ENCODE measurements at places on chromosomes 3 and 15.
A peak's percentile ranks its signal among the peaks of the same experiment; 100 is the strongest.

DNA sequence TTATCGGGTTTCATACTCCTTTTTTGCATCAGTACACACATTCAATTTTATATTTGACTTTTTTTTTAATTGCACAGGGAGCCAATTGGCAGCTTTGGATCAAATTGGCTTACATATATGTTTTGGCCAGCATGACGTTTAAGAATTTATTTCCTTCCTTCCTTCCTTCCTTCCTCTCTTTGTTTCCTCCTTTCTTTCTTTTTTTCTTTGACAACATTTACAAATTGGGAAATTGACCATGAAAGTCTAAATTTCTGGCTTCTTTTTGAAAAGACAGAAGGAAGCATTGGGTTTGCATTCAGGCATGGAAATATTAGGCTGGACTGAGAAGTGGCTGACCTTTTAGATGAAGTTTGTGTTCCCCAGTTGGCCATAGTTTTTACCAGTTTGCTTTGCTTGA, 103.4 kb upstream of the IGSF10 start:
- no peak for DNase-seq

DNA sequence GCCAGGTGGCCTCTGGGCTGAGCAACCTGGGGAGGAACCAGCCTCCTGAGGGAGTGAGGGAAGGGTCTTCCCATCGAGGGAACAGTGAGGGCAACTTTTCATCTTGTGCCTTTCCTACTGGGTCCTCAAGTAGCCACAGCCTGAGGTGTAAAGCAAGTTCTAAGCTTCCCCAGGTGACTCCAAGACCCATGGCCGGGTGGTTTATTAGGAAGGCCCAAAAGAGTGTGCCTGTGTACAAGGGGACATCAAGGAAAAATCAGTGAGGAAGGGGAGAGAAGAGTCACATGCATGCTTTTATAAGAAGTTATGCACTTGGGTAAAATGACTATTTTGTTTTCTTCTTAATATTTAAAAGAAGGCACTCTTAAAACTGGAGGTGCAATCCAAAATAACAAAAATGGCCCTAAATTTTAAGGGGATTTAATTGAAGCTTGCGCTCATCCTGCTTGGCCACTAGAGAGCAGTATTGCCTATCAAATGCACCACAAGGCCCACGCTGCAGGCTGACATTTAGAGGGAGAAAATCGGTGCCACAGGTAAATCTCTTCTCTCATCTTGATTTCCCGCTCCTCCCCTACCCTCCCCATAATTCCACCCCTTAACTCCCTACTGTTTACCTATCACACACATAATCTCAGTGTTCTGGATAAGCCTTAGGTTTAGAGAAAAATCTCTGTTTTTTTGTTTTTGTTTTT, 6.7 kb downstream of the NANOGP8 start:
- DNase-seq = peak; percentile 21

DNA sequence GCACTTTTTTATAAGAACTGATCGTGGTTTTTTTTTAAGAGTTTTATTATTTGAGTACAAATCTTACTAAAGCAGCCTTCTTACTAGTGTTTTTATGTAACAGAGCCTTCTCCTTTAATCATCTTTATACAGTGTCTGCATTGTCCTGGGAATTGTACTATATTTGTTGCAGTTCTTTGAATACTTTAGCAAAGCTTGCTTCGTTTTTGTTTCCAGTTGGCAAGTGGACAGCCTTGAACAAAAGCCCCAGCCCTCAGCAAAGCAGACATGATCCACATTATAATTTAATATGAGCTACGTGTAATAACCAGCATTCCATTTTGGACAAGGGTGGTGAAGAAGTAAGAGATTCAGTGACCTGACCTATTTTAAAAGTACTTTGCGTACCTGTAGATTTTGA, 112.2 kb upstream of the FLNB start:
- DNase-seq = no peak

DNA sequence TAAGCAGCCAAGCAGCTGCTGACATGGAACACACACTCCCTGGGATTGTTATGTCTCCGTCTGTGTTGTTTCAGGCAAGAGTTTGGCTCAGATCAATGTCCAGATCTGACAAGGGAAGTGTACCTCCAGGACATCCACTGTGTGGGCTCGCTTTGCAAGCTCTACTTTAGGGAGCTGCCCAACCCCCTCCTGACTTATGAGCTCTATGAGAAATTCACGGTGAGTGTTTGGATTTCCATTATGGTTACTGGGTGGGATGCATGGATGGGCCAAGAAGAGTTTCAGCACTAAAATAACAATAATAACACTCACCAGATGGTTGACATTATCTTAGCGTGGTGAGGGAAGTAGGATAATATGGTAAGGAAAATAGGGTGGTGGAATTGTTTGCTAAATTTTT, 74.1 kb downstream of the ARHGAP31 start:
- no peak for DNase-seq

DNA sequence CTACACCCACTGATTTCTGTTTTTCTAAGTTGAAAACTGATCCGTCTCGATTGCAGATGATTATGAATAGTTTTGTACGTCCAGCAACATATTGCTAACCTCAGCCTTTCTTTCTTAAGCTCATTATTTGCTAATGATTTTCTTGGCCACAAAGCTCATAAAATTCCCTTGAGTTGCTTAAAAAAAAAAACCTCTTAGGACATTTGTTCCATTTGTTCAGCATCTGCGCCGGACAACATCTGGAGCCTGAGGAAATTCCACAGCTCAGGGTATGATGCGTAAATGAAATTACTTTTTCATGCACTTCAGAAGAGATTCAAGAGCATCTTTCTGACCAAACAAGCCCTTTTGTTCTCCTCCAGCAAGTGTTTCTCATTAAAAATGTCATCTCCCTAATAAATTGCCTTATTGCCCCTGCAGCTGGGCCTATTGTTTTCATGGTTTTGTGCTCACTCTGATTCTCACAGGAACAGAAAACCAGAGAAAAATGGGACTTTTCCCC, 249.1 kb upstream of the MCTP2 start:
- DNase-seq = peak; percentile 69

GRCh38 chr15:90360746-90361145, 8.7 kb downstream of the ZNF774 start:
- no peak for DNase-seq

DNA sequence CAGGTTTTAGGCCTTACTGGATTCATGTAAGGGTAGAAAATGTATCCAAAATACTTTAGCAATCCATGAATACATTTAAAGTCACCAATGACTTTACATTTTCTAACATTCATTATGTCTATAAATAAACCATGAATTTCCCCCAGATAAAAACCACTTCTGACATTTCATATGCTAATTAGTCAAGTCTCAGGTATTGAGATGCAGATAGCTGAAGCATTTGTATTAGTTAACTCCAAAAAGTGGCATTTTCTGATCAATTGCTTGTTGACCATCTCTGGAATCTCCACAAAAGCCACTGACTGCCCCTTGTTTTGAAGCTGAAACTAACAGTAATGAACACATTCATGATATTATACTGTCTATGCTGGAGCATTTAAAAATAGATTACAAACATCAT, 68.4 kb upstream of the RAP2B start:
- no peak for DNase-seq

- no peak for DNase-seq
These were observed 23.2 kb downstream of the MRPS25 start for GRCh38 chr3:15041950-15042349.

GRCh38 chr3:41652506-41652905, 309.4 kb downstream of the ULK4 start:
- no peak for DNase-seq

DNA sequence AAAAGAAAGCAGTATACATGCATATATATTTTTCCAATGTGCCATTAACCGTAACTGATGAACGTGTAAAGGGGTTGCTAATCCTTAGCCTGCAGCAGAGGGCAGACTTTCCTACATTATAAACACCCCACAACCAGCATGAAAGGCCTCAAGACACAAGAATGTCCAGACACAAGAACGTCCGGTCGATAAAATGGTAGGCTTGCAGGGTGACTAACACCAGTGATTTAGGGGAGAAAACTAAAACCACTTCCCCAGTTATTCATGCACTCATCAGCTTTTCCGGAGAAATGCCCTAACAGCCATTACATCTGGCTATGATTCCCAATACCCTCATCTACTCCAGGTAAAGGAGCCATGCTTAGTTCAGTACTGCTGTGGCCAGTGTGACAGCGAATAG, 57.4 kb downstream of the LRTM1 start:
- peak; percentile 93 for DNase-seq

GRCh38 chr3:78820542-78820941, 947.3 kb downstream of the ROBO1 start:
- DNase-seq = no peak

GRCh38 chr15:70098461-70099166, 897 bp upstream of the TLE3 start:
- DNase-seq = no peak

GRCh38 chr3:186096290-186096689, 12.6 kb downstream of the ETV5 start:
- no peak for DNase-seq

GRCh38 chr3:157566596-157566995, 63.4 kb upstream of the VEPH1 start:
- DNase-seq = no peak

- no peak for DNase-seq
These were observed 18.2 kb downstream of the CMTM6 start for GRCh38 chr3:32484436-32484835.

- no peak for DNase-seq
These were observed 89.5 kb downstream of the CPN2 start for GRCh38 chr3:194261581-194262063.

DNA sequence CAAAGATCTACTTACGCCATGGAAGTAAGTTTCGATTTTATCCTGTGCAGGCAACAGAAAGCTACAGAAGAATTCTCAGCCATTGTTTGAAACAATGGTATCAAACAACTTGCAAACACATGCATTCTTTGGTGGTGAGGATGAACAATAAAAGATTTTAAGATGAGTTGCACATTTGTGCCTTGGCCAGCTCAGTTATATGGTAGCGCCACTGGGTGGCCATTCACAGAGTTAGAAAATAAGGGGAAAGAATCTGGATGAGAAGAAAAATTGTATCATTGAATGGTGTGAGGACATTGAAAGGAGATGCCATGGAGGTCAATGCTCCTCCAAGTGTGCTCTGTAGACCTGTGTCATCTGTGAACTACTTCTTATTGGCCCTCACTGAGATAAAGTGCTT, 11.6 kb downstream of the CADPS start:
- no peak for DNase-seq

DNA sequence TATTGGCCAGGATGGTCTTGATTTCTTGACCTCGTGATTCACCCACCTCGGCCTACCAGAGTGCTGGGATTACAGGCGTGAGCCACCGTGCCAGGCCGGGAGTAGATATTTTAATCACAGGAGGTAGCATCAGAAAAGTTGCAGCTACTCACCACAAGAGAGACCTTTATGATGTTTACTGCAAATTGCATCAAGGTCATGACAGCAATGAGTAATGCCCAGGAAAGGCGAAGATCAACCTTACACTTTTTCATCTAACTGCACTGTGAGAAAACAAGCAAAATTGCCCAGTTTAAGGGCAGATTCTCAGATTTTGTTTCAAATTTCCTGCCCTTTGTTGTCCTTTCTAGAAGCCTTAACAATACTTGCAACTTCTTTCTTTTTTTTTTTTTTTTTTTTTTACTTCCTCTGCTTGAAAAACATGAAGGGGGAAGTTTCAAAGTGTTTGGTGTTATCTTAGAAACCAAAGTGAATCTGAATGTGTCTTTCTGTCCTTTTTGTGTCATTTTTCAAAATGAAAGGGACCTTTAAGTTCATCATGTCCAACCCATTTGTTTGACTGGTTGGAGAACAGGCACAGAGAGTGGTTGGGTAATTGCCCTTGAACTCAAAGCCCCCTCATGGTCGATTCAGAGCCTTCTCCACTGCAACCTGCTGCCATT, 25.0 kb downstream of the TGFBR2 start:
- no peak for DNase-seq

GRCh38 chr3:133374708-133375402, 25.0 kb upstream of the BFSP2 start:
- no peak for DNase-seq

- peak; percentile 20 for DNase-seq
These were observed 98.0 kb upstream of the TLE3 start for GRCh38 chr15:70195587-70196305.

Data from HFF-Myc (cell line).